ENCODE measurements at places on chromosomes 7 and 10.

GRCh38 chr10:51092402-51092801, 18.1 kb downstream of the PRKG1 start:
- DNase-seq = no peak

DNA sequence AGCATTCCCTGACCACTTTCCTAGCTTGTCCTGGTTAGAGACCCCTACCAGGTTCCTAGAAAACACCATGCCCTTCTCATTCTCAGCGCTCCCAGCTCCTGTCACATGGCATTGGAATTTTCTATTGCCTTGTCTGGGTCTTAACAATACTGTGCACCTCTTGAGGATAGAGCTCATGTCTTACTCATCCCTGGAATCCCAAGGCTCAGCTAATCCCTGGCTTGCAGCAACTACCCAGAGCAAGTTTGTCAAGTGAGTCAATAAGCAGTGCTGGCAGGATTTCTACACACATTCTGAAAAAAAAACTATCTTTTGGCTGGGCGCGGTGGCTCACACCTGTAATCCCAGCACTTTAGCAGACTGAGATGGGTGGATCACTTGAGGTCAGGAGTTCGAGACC, 11.7 kb upstream of the PRDX3 start:
- no peak for DNase-seq

DNA sequence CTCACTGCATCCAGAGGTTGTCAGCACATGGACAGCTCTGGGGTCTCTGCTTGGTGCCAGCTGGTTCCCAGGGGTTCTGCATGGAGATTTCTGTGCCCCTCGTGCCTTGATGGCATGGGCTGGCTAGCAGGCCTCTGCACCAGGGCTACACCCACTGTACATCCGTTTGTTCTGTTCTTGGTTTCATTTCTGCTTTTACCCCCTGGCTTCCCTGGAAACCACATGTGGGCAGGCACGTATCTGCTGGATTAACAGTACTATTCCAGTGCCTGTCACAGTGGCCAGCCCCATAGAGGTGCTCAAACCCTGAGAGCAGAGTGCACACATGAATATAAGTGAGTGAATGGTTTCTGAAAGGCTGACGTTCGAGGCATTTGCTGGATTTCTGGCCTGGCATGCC, 207.2 kb upstream of the GPR26 start:
- DNase-seq = no peak

DNA sequence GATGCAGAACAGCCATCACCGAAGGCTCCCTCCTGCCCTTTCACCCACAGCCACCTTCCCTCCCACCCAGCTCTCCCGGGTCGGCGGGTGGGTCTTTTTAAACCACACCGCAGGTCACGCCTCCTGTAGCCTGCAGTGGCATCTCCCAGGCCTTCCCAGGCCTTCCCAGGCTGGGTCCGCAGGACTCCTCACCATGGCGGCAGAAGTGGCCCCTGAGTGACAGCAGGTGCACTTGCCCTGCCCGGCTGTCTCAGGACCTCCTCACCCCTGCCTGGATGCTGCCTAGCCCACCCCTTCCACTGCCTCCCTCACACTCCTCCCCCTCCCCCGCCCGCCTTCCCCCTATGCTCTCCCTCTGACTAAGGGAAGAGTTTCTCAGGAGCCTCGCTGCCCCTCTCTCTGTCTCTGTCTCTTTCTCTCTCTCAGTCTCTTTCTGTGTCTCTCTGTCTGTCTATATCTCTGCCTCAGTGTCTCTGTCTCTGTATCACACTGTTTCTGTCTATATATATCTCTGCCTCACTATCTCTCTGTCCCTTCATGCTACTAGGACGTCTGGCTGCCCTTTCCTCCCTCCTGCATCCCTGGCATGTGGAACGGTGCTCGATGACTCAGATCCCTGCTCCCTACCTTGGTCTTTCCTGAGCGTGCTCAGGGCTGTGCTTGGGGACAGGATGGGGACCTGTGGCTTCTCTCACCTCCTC, 57.5 kb downstream of the GLRX3 start:
- no peak for DNase-seq

DNA sequence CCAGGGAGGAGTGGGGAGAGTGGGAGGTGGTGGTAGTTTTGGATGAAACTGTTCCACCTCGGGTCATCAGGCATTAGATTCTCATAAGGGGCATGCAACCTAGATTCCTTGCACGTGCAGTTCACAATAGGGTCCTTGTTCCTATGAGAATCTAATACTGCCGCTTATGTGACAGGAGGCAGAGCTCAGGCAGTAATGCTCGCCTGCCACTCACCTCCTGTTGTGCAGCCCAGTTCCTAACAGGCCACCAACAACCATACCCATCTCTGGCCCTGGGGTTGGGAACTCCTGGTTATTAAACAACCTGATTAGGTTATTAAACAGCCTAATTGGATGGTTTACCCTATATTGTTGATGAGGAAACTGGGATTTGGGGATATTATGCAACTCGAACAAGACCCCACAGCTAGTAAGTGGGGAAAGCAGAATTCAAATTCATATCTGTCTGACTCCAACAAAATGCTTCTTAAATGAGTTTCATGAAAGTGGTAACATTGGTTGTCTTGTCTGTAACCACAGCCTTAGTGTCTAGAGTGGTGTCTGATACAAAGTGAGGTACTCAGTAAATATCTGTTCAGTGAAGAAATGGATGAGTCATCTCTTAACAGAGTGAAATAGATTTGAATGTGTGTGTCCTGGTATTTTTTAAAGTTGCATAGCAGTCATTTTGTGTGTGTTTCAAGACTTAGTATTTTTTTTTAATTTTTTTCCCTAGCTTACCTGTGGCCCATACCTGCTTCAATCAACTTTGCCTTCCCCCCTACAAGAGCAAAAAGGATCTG, 101.6 kb downstream of the HECTD2 start:
- DNase-seq = no peak

GRCh38 chr7:30974605-30975255, 11.0 kb downstream of the GHRHR start:
- DNase-seq = no peak

GRCh38 chr10:47370015-47370767, 13.9 kb downstream of the ZNF488 start:
- no peak for DNase-seq

DNA sequence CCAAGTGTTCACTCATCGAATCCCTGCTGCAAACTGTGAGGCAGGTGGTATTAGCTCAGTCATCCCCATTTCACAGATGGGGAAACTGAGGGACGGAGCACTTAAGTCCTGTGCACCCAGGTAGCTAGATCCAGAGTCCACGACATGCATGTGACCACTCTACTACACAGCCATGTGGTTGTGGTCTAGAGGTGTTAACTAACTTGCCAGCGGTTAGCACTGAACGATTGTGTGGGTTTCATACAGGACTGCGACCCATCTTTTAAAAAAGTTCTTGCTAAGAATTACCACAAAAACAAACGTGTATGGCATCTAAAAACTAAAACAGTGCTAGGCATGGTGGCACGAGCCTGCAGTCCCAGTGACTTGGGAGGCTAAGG, 16.1 kb upstream of the ABCC2 start:
- DNase-seq = no peak

DNA sequence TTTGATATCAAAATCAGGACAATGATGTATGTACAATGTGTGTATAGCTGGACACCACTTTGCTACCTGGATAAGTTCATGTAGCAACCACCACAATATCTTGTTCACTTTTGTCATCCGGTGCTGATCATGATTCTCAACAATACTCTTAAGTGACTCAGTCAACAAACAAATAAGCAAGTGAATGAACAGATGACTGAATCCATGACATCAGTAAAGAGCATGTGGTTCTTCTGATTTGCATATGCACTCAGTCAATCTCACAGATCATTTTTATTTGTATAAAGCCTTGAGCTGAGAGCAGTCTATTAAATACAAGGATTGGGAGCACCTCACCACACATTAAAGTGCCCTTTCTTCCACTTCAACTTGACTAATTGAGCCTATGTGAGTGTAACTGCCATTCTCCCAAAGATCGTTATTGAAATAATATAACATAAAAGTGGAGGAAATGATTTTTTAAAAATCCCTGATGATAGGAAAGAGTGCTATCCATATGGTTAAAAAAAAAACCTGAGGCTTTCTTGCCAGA, 69.5 kb downstream of the NPSR1 start:
- DNase-seq = no peak

DNA sequence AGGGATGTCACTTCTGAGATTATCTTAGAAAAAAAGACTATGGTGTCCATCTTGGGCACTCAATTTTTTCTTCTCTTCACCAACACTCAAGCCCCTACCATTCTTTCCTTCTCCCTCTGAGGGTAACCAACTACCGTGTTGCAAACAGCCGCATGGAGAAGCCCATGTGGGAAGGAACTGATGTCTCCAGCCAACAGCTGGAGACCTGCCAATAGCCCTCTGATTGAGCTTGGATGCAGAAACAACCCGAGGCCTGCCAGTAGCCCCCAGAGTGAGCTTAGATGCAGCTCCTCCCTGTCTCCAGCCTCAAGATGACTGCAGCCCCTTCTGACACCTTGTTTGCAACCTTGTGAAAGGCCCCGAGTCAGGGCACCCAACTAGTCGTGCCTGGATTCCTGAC, 36.4 kb upstream of the CHCHD3 start:
- no peak for DNase-seq
